Hematopoietic multipotent progenitor cell treated with erythropoietin and hydrocortisone succinate and interleukin-3 and kit ligand, for 17 days (in vitro differentiated cells): ENCODE measurements at places on chromosomes 6 and 20.

- no peak for DNase-seq
Observed at GRCh38 chr6:38143191-38144150, 323.9 kb downstream of the ZFAND3 start.

DNA sequence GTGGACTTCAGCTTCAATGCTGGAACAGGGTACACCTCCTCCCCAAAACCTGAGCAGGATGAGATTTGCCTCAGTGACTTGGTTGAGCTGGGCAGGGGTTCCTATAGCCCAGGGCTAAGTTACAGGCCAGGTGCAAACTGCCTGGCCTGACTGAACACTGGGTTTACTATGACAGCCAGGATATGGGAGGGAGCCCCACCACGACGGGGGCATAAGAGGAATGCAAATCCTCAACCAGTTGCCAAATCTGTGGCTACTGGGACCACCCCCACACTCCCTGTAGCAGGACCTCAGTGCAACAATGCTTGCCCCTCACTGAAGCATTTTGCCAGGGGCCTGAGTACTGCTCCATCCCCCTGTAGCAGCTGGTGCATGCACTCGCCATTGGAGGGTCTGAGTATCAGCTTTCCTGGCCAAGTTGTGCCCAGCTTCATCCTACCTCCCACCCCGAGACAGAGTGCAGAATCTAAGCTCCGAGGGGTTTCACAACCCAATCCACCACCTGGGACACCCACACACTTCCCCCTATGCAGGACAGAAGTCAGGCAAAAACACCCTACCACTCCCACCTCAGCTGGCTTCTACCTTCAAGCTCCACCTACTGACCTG, 27.6 kb downstream of the TREML4 start:
- DNase-seq: no peak

- no peak for DNase-seq
Observed at GRCh38 chr6:3283241-3283640, 24.5 kb downstream of the PSMG4 start.

DNA sequence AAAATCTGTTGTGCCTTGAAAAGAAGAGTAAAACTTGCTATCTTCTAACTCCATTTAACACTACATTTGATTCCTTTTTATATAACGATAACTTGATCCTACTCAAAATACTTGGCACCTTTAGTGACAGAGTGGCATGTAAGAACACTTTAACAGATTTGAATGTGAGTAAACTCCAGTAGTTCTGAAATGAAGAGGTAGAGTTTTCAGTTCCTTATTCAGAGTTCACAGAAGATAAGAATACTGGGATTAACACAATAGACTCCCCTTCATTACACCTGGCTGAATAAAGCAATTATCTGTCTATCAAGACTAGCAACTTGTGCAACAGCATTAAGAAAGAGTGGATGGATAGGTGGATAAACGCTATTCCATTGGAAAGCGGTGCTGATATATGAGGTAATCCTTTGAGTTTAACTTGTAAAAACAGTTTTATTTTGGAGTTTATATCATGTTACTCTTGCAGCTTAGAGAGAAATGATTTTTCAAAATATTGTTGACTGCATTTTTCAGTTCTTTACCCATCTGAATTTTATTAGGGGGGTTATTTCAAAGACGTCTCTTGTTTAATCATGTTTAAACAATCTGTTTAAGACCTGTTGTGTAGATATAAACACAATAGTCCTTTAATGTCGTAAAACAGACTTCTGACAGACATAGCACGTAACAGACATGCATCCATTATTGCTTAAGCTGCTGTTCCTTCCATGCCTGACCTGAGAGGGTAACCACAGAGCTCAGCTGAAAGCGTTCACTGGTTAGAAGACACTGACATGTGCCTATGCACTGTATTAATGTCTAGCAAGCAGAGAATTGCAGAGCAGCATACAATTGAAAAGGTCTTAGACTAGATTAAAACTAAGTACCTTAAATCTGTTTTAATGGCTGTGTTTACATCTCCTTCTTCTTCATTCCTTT, 102.4 kb upstream of the SUPT3H start:
- no peak for DNase-seq

DNA sequence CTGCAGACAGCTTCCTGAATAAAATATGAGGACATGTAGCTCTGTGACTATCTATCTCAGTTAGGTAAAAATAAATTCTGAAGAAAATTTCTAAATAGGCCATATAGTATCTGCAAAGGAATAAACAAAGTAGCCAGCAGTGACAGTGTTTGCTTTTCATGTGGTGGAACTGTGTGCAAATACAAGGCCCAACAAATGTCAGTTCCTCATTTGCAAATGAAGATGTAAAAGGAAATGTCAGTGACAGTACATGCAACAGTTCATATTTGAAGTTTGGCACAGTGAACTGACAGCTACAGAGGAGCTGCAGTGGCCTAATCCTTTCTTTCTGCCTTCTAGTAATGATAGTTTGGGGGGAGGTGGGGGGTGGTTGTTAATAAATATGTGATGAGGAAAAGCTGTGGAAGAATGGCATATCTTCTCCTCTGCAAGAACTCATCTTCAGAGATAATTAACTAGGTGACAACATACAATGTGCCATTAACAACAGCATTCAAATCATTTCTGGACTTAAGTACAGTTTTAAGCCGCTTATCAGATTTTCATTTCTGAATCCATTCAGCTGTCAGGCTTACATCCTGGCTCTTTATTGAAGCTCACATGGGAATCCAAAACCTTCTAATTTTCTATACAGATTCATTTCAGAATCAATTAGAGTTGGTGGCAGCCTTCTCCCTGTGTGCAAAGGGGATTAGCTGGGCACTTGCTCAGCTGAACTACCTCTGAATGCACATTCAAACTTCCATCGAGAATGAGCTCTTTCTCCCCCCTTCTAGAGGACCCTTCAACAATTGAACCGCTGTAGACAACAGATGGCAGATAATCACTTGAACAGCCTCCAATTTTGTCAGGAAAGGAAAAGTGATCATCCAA, 1059.0 kb upstream of the EPHA7 start:
- DNase-seq: no peak

- peak; percentile 64 for DNase-seq
Observed at GRCh38 chr20:3932681-3933080, 43.5 kb downstream of the PANK2 start.

DNA sequence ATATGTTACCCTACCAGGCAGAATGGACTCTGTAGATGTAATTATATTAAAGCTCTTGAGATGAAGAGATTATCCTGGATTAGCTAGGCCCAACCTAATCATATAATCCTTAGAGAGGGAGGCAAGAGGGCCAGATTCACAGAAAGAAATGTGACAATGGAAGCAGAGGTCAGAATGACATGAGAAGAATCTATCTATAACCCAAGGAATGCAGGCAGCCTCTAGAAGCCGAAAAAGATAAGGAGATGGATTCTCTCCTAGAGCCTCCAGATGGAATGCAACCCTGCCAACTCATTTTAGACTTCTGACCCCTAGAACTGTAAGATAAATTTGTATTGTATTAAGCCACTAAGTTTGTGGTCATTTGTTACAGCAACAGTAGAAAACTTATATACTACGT, 12.3 kb downstream of the PXT1 start:
- DNase-seq: no peak

- no peak for DNase-seq
Observed at GRCh38 chr20:17992847-17993513, 24.2 kb downstream of the MGME1 start.

- DNase-seq: no peak
Observed at GRCh38 chr6:41371992-41372831, 36.8 kb downstream of the NCR2 start.

DNA sequence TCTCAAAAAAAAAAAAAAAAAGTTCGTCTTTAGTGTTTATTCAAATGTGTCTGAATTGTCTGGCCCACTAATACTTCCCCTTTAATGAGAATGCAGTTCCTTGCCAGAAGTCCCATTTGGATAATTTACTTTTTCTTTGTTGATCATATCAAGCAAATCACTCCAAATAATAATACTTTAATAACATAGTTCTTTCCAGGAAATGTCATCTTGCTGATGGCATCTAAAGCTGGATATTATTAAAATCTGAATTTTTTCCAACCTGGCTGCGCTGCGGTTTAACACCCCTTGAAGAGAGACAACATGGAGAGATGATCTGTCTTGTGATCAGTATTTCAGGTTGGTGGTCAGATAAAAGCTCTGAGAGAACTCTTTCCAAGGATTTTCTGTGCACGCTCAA, 111.2 kb upstream of the CNKSR3 start:
- DNase-seq: no peak

GRCh38 chr6:7085911-7086310, 21.9 kb upstream of the RREB1 start:
- DNase-seq: peak; percentile 55

DNA sequence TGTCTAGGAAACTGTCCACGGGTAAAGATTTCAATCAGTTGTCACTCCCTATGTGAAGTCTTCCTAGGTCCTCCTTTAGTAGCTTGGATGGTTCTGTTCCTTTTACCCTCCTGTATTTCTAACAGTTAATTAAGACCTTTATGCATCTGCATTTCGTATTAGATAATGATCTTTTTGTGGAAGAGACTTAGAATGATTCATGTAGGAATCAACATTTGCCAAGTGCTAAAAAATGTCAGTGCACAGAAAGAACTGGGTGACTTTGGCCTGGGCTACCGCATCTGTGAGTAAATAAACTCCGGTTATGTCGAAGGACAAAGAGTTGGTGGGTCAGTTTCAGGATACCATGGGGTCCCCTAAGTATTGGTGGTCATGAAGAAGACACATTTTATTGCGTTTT, 918.0 kb downstream of the TFAP2A start:
- no peak for DNase-seq

DNA sequence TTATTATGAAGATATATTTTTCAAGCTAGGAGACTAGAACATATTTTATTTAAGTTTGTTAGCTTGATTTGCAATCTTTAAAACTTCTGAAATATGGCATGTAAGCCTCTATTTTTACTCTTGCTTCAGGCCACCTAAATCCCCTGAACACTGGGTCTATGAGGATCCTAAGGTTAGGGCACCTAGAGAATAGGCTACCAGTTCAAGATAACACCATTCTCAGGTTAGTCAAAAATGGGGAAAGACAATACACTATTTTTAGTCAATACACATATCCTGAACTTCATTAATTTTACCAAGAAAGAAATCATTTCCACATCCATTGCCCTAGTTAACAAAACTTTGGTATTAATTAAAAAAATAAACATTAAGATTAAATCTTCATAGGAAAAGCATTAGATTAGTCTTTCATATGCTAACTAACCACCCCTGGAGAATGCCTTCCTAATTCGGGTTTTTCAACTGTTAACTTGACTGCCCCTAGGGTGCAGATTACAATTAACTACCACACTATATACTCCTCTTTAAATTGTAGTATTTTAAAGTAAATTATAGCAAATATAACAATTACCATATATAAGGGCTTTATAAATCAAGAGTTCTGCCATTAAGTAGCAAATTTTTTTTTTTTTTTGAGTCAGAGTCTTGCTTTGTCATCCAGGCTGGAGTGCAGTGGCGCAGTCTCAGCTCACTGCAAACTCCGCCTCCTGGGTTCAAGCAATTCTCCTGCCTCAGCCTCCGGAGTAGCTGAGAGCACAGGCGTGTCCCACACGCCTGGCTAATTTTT, 6.7 kb upstream of the HSF2 start:
- no peak for DNase-seq

DNA sequence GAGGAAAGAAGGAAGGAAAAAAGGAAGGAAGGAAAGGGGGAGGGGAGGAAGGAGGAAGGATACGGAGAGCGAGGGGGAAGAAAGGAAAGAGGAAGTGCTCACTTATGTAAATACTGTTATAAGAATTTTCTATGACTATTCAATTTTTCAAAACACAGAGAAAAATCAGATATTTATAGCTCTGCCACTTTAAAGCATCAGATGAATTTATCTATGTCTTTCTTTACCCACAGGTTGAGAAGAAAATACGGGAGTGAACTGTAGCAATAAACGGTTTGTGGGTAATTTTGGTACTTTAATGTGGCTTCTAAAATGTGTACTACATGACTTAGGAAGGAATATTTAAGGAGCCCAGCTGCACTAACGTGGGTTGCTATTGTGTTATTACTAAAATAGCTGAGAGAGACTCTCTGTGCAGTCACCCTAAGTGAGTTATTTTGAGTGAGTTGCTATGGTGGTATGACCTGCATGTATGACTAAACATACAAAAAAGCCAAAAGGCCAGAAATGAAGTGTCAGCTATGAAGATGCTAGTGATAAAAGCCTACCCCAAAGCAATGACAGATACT, 225.5 kb downstream of the SOD2 start:
- DNase-seq: no peak

DNA sequence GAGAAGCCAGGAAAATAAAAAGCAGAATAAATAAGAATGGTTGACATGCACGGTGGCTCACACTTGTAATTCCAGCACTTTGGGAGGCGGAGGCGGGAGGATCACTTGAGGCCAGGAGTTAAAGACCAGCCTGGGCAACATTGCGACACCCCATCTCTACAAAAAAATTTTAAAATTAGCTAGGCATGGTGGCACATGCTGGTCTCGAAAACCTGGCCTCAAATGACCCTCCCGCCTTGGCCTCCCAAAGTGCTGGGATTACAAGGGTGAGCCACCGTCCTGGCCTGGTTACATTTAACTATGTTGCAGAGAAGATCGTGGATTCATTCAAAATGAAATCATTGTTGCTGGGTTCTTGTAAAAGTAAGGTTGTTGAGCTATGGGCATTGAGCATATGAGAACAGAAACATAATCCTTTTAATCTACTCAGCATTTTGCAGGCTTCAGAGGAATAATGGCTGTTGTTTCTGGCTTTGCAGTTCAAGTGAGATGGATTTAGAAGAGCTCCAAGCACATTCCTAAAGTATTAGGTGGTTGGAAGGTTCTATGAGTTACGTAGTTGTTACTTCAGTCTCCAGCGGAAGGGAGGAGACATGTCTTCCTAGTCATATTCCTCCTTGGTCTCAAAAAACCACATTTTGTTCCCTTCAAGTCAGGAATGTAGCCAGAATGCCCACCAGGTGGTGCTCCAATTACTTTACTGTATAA, 45.6 kb upstream of the RAB23 start:
- peak; percentile 11 for DNase-seq

DNA sequence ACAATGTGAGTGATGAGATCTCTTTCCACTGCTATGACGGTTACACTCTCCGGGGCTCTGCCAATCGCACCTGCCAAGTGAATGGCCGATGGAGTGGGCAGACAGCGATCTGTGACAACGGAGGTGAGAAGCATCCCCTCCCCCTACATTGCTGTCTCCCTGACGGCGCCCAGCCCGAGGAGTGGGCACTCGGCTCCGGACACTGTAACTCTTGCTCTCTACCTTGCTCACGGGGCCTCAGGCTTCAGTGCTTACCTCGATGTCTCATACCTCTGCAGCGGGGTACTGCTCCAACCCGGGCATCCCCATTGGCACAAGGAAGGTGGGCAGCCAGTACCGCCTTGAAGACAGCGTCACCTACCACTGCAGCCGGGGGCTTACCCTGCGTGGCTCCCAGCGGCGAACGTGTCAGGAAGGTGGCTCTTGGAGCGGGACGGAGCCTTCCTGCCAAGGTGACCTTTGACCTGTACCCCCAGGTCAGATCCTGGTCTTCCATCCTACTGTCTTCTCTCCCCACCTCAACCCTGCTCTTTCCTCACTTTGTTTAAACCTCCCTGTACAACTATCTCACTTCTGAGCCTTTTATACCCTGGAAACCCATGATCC, 1.3 kb downstream of the CFB start:
- no peak for DNase-seq

- DNase-seq: peak; percentile 71
Observed at GRCh38 chr6:26056583-26057350, 30.5 kb upstream of the HFE start.

- no peak for DNase-seq
Observed at GRCh38 chr6:135637701-135638100, 140.2 kb upstream of the AHI1 start.
